Karpas-422 (cell line): ENCODE measurements at places on chromosomes 12 and 14. TPM values are rescaled to one million over a fixed set of nuclear protein-coding genes. Genes with fewer than 3 reads are reported as not detected.

DNA sequence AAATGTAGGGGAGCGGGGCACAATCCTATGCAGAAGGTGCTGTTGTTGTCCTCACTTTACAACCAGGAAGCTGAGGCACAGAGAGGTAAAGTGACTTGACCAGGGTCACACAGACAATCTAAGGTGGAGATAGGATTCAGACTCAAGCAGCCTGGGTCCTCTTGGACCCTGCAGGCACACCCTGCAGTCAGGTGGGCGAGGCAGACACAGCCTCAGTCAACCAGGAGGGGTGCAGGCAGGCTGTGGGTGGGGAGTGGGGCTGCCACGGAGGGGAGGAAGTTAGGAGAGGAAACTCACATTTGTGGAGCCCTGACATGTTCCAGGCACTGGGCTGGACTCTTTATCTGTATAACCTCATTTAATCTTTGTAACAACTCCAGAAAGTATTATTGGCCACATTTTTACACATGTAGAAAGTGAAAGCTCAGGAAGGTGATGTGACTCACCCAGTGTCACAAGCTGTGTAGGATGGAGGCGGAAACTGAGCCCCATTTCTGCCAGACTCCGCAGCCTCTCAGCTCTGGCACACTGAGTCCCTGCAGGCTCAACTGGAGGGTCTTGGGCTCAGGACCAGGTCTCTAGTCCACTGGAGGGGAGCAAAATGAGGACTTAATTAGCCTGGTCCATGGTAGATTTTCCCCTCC is 24.9 kb upstream of the CHGA start:
- peaks cover 1% of the 10 kb centered on the region; the same call in 1 of the 2 replicates for H3K27me3 ChIP-seq
- no peaks in the 10 kb centered on the region for H3K4me1 ChIP-seq
- no peak overlapping the region for H3K27ac ChIP-seq
- no peak for DNase-seq
- H3K36me3 ChIP-seq, result no peaks in the 10 kb centered on the region

Gene STAB2
- not detected in 2 replicates for total RNA-seq

DNA sequence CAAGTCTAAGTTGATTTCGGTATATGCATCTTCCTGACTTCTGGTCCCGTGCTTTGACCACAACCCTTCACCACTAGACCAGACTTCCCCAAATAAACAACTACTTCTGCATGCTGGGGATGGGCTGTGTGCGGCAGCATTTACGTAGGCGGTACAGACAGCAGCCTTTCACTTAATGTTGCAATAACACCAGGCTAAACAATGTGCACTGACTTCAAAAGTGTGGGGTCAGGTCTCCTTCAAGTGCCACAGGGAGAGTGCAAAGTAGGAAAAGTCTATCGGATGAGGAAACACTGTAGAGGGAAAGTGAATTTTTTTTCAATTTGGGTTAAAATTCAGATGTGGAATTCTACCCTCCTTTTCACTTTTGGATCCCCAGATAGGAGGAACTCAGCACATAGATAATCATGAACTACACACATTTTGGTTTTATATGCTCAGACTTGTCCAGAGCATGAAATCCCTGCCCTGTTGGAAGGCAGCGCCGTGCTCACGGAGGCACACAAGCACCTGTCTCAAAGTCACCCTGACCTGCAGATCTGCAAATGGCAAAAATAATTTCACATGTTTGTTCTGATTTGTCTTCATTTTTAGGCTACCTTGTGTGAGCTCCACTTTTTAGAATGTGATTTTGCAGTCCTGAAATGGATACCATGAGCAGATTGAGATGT is 3.6 kb upstream of the FOS start:
- H3K27ac ChIP-seq, result no peak overlapping the region
- peaks cover 26% of the 10 kb centered on the region for H3K4me1 ChIP-seq
- H3K36me3 ChIP-seq, result no peaks in the 10 kb centered on the region
- no peak overlapping the region for H3K4me3 ChIP-seq
- no peaks in the 10 kb centered on the region for H3K27me3 ChIP-seq
- DNase-seq, result no peak

DNA sequence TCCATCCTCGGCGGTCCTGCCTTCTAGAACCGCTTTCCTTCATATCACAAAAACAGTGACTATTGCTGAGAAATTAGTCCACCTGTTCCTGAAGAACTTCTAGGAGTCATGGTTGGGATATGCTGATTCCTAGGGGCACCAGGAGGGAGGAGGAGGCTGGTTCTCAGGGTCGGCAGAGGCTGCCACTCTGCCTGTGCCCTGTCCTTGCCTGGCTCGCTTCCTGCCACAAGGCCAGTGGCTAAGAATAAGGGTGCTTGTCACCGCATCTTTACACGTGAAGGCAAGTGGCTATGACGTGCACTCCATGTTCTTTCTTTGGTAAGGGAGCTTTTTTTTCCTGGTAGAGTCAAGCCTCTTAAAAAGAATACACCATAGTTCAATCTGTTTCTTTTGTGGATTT is 18.7 kb upstream of the DGLUCY start:
- no peak overlapping the region for H3K4me3 ChIP-seq
- H3K36me3 ChIP-seq, result no peaks in the 10 kb centered on the region
- H3K27me3 ChIP-seq, result 0 out of 2 replicates have a peak, but pooled peaks cover 2% of the 10 kb centered on the region
- no peak for DNase-seq

- no peak overlapping the region for H3K4me3 ChIP-seq
- no peaks in the 10 kb centered on the region for H3K27me3 ChIP-seq
- no peak for DNase-seq
- no peaks in the 10 kb centered on the region for H3K36me3 ChIP-seq
- H3K4me1 ChIP-seq, result no peaks in the 10 kb centered on the region
Measured at GRCh38 chr14:80576401-80576800, 365.1 kb upstream of the DIO2 start.

GRCh38 chr14:67853715-67854114 is 34.1 kb downstream of the RAD51B start:
- no peak overlapping the region for H3K27ac ChIP-seq
- no peak overlapping the region for H3K4me3 ChIP-seq
- DNase-seq, result no peak
- H3K36me3 ChIP-seq, result peaks cover 7% of the 10 kb centered on the region; the same call in 1 of the 2 replicates
- no peaks in the 10 kb centered on the region for H3K4me1 ChIP-seq
- no peaks in the 10 kb centered on the region for H3K27me3 ChIP-seq

Gene OLR1
- total RNA-seq, result not detected in 2 replicates

DNA sequence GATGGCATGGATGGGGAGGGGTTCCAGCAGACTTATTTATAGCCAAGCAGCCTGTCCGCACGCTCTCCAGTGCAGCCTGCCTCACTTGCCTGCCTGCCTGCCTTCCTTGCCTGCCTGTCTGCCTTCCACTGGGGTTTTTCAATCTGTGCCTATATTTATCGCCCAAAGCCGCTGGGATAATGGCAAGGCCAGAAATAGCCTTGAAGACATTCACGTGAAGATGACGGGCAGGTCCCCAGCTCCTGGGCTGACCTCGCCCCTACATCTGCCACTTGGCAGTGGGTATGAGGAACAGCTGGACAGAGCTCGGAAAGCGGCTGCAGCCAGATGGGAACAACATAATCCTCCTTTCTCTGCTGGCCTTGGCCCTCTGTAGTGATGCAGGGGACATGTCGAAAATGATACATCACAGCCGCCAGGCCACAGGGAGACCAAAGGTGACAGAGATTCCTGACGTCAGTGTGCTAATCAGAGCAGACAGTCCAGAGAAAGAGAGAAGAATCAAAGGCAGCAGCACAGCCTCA is 53.3 kb downstream of the PITPNM2 start:
- no peak overlapping the region for H3K27ac ChIP-seq
- H3K4me3 ChIP-seq, result no peak overlapping the region
- H3K4me1 ChIP-seq, result peaks cover 4% of the 10 kb centered on the region; the same call in 1 of the 2 replicates
- DNase-seq, result no peak

- H3K27ac ChIP-seq, result no peak overlapping the region
- no peak overlapping the region for H3K4me3 ChIP-seq
- no peak for DNase-seq
- no peaks in the 10 kb centered on the region for H3K4me1 ChIP-seq
- H3K36me3 ChIP-seq, result no peaks in the 10 kb centered on the region
Measured at GRCh38 chr14:23627961-23628360, 8.2 kb upstream of the DHRS2 start.

DNA sequence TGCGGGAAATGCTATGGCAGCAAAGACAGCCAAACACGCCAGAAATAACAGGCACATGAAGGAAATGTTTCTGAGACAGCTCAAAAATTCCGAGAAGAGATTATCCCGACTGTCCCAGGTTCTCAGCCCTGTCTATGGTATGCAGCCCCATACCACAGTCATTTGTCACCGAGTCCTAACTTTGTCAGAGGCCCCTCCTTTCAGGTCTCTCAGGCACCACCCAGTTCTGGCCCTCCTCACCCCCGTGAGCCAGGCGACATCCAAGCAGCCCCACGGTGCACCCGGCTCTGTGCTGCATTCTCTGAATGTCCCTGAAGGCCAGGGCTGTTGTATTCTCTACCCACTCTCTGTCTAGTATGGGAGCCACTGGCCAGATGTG is 24.0 kb downstream of the SSH1 start:
- DNase-seq, result no peak
- H3K27me3 ChIP-seq, result no peaks in the 10 kb centered on the region
- H3K4me1 ChIP-seq, result no peaks in the 10 kb centered on the region
- H3K4me3 ChIP-seq, result no peak overlapping the region
- H3K27ac ChIP-seq, result no peak overlapping the region

DNA sequence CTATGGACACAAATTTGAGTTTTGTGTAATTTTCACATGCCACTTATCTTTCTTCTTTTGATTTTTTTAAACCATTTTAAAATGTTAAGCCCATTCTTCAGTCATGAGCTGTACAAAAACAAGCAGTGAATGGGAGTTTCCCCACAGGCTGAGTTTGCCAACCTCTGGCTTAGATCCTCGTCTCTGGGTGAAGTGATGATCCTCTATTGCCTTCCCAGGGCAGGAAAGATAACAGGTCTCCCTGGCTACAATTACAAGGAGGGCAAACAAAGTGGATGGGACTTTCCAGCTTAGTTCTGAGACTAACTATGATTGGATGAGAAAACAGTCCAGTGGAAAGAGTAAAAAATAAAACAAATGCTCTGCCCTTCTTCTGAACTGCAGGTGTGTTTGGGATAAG is 203.7 kb downstream of the SPTSSA start:
- H3K4me3 ChIP-seq, result no peak overlapping the region
- no peaks in the 10 kb centered on the region for H3K4me1 ChIP-seq

DNA sequence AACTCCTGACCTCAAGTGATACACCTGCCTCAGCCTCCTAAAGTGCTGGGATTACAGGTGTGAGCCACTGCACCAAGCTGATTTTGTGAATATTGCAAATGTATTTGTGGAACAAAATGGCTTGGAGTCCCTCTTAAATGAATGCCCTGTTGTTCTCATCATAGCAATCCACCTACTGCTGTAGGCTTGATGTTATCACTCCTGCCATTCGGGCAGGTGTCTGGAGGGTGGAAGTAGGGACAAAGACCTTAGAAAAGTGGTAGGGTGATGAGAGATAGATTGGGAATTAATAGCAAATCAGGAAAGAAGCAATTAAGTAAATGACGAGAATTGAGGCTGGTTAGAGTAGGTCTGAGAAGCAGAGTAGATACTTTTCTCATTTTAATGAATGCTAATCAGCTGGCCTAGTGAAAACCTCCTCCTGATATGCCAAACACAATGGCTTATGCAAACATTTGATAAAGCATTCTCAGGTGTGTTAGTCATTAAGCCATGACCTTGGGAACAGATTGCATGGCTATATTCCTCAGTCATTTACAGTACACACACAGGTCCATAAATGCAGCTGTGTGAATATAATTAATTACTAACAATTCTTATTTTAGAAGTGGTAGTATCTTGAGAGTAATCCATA is 60.5 kb upstream of the USP44 start:
- no peaks in the 10 kb centered on the region for H3K27me3 ChIP-seq
- DNase-seq, result no peak
- H3K4me3 ChIP-seq, result no peak overlapping the region
- no peak overlapping the region for H3K27ac ChIP-seq
- H3K4me1 ChIP-seq, result no peaks in the 10 kb centered on the region
- no peaks in the 10 kb centered on the region for H3K36me3 ChIP-seq

GRCh38 chr14:34254571-34254970 is 207.5 kb downstream of the SPTSSA start:
- H3K4me1 ChIP-seq, result no peaks in the 10 kb centered on the region
- H3K27ac ChIP-seq, result no peak overlapping the region
- H3K27me3 ChIP-seq, result no peaks in the 10 kb centered on the region
- DNase-seq, result no peak
- H3K4me3 ChIP-seq, result no peak overlapping the region

DNA sequence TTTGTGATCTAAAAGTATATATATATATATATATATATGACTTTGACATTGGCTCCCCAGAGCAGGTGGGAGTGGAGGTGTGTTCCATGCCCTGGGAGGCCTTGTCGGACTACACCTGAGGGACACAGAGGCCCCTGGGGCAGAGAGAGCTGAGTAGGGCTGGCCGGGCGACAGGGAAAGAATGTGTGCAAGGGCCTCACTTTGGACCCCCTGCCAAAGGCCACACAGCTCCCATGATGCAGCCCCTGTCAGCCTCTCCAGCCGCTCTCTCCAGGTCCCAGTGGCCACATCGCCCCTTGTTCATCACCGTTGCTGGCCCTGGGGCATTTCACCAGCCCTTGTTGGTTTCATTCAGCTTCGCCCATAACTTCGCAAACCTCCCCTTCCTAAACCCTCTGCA is 123.9 kb downstream of the BCL11B start:
- no peaks in the 10 kb centered on the region for H3K4me1 ChIP-seq
- no peak overlapping the region for H3K27ac ChIP-seq
- H3K4me3 ChIP-seq, result no peak overlapping the region
- no peak for DNase-seq

DNA sequence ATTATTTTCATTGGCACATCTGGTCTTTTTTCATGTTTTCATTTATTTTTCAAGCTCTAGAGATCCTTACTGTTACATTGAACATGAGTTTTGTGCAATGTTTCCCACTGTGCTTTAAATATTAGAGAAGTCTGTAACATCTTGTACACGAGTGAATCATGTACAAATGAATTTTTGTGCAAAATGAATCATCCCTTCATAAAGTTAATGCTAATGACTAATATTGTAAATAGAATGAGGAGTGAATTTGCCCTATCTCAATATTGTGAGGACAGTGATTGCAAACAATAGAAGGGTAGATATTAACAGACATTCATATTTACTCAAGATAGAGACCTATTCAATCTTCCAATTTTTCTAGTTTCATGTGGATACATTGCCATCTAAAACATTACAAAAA is 463.3 kb upstream of the FOXG1 start:
- H3K4me1 ChIP-seq, result no peaks in the 10 kb centered on the region
- no peak overlapping the region for H3K27ac ChIP-seq
- H3K36me3 ChIP-seq, result no peaks in the 10 kb centered on the region
- no peak overlapping the region for H3K4me3 ChIP-seq
- DNase-seq, result no peak
- H3K27me3 ChIP-seq, result no peaks in the 10 kb centered on the region

Gene SELPLG
- 0.97 and 2.5 TPM in 2 replicates for total RNA-seq

GRCh38 chr14:79011920-79012204 is 841.7 kb downstream of the NRXN3 start:
- no peak overlapping the region for H3K4me3 ChIP-seq
- no peak for DNase-seq
- no peak overlapping the region for H3K27ac ChIP-seq
- H3K36me3 ChIP-seq, result no peaks in the 10 kb centered on the region
- H3K4me1 ChIP-seq, result no peaks in the 10 kb centered on the region

DNA sequence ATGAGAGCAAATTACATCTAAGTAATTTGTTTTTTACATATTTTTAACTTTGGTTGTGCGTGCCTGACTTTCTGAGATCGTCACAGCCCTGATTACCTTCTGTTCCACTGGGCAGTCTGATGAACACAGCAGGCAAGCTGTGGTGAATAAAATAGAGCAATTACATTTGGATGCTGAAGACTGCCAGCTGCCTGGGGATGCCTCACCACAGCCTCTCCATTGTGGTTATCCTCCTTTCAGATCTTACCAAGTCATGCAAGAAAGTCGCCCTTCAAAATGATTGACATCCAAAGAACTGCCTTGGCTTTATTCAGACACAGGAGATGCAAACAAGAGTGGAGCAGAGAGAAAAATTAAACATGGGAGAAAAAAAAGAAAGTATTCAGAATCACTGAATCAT is 456.6 kb upstream of the TMPO start:
- H3K36me3 ChIP-seq, result no peaks in the 10 kb centered on the region
- H3K4me1 ChIP-seq, result no peaks in the 10 kb centered on the region
- no peak overlapping the region for H3K4me3 ChIP-seq
- DNase-seq, result no peak

Gene CCDC38
- total RNA-seq, result 0.07 TPM in 1 of 2 replicates, not detected in the other
